ENCODE measurements at places on chromosomes 1 and 21.

DNA sequence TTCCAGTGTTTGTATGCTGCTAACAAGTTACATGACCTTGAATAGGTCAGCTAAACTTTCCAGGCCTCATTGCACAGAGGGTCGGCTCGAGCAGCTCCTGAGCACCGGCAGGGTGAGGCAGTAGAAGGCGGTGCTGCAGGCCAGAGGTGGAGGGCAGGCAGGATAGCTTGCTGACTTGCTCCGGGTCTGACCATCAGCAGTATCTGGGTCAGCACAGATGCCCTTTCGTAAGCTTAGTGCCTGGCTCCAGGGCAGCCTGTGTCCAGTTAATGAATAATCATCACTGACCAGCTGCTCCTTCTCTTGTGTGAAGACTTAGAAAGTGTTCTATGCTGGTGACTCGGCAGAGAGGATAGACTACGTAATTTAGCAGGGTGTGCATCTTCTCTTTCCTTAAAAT is 6.9 kb downstream of the MAPKAPK2 start:
- no peak for DNase-seq

GRCh38 chr1:232593717-232594502 is 36.0 kb downstream of the SIPA1L2 start:
- no peak for DNase-seq

- no peak for DNase-seq
Observed at GRCh38 chr21:16180614-16181013, 450.8 kb downstream of the USP25 start.

DNA sequence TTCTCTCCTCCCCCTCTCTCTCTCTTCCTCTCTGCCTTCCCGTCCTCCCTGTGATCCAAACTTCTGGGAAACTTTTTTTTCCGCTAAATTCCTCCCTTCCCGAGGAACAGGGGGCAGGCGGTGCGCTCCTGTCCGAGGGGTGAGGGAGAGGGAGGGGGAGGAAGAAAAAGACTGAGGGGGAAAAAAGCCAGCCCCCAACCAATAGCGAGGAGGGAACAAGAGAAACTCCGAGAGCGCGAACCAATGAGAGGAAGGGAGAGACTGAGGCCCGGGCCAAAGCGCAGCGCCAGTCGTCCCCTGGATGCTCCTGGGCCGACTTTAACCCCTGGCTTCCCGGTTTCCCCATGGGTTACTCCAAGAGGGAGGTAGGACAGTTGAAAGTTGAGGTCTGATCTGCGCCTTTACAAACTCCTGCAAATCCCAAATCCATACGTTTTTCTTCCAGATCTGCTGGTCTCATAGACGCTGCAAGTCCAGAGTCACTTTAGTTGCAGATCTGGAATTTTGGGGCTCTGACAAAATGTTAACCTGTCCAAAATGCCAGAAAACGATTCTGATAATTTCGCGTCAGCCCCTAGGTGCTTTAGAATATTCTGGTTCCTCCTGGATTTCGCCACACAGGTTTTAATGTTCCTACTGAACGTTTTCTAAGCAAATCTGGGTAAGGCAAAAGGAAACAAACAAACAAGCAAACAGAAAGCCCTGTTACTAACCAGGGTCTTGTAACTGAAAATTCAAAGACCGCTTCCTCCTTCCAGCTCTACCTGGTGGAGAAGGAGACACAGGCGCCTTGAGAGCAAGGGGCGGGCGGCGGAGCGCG is at the start of gene TBX15:
TSS of gene TBX15 (minus strand) at position 158 of the 820 bp plus-strand sequence. CDS start 548 bp downstream, outside the sequence.
- peak; percentile 27 for DNase-seq

- DNase-seq: peak; percentile 88
Observed at GRCh38 chr21:43975469-43976098, 36.5 kb upstream of the TRAPPC10 start.

DNA sequence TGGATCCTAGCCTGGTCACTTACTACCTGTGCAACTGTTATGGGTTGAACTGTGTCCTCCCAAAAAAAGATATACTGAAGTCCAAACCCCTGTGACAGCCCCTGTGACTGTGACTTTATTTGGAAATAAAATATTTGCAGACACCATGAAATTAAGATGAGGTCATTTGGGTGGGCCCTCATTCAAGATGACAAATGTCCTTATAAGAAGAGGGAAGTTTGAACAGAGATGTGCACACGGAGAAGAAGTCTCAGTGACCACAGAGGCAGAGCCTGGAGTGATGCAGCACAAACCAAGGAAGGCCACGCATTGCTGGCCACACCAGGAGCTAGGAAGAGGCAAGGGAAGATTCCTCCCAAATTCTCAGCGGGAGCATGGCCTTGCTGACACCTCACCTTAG is 249.7 kb upstream of the RUNX1 start:
- DNase-seq: no peak

DNA sequence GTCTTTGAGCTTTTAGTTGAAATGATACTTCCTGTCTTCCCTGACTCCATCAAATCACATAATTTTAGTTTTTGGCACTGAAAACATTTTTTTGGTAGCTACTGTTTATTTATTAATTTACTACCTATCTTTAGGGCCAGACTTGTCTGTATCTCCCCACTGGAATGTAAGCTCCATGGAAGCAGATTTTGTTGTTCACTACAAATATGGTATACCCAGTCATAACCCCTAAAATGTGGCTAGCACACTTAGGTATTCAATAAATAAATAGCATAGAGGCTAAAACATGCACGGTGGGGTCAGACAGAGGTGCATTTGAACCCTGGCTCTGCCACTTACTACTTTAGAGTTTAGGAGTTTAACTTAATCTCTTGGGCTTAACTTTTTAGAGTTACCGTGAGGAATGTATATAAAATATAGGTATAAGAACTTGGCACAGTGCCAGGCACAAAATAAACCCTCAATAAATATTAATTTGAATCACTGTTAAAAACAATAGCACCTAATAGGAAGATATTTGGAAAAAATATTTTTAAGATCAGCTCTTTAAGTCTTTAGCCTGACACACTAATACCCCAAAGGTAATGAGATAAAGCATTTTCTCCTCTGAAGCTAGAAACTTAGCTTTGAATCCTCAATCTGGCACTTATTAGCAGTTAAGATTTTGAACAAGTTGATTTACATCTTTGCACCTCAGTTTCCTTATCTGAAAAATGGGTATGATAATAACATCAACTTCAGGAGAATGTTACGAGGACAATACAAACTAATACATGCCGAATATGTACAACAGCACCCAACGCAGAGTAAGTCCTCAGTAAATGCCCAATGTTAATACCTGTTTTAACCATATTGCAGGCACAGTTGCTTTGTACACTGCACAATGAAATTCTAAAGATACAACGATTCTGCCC is 59.6 kb upstream of the HP1BP3 start:
- no peak for DNase-seq

GRCh38 chr1:94973309-94973922 is 46.5 kb upstream of the CNN3 start:
- no peak for DNase-seq

DNA sequence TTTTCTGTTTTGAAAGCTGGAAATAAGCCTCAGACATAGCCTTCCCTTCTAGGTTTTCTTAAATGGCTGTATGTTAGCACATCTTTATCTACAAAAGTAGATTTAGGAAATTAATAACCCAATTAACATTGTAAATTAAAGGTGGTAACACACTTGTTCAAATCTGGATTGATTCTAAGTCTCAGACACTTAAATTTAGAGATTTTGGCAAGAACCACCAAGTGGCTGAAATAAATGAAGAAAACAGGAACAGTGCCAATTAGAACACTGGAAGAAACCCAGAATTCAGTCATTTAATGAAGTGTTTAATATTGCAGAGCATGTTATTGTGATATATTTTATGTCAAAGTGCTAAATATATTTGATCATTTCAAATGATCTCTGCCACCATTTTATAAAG is 628.2 kb downstream of the USP25 start:
- DNase-seq: no peak

GRCh38 chr1:213277036-213277435 is 226.0 kb downstream of the RPS6KC1 start:
- no peak for DNase-seq
